H1 (cell line): ENCODE measurements at places on chromosomes 16 and 17. TPM values are rescaled to one million over a fixed set of nuclear protein-coding genes. Genes with fewer than 3 reads are reported as not detected.
A peak's percentile ranks its signal among the peaks of the same experiment; 100 is the strongest.

CCL1 gene
- not detected in 2 replicates for total RNA-seq

GRCh38 chr17:31008374-31009041 is 37.7 kb downstream of the RNF135 start:
- peak; percentile 87 for DNase-seq

DNA sequence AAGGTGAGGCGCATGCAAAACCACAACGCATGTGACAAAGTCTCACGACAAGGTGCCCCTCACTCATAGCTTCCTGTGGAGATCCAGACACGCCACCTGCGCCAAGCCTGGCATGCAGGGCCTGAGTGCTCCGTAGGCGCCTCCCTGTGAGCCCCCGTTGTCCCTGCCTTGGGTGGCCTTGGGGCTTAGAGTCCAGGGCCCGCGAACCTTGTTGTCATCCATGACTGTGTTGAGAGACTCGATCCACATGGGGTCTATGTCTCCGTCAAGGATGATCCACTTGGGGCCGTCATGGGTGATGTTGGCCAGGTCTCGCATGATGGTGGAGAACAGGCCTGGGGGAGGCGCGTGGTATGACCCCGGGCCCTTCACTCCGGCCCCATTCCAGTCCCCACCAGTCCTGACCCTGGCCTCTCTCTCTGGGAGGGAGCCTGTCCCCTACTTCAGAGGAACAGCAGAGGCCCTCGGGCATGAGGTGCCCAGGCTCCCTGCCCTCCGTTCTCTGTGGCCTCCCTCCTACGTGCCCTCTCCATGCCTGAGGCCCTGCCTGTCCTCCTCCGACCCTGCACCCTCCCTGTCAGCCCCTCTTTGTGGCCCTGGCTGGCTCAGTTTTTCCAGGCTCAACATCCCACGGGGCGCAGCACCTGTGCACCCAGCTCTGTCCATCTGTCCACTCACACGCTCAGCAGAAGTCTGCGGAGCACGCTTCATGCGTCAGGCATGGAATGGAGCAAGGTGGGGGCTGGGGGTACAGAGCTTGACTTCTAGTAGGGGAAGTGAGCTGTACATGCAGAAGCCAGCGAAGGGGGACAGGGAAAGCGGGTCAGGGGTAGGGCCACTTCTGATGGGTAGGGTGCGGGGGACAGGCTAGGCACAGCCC is 85.7 kb downstream of the DNAH17 start:
- DNase-seq, result no peak

GRCh38 chr16:6949240-6949639 is 383.4 kb upstream of the RBFOX1 start:
- no peak for DNase-seq

GRCh38 chr16:60137891-60138290 is 1403.8 kb upstream of the GOT2 start:
- no peak for DNase-seq

DNA sequence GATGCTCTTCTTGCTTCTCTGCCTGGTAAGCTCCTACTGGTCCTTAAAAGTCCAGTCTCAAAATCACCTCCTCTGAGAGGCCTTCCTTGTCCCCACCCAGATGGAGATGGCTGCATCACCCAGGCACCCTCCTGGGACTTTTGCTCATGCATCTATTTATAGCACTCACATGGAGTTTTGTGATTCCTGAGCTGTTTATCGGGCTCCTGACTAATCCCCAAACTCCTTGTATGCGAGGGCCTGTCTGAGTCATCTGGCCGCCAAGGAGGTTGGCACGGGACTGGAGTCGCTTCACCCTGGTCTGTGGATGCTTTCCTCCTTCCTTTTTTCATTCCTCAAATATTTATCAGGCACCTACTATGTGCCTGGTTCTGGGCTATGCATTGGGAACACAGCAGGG is 2.3 kb upstream of the MAP2K3 start:
- no peak for DNase-seq
